HCT116 (cell line): ENCODE measurements at places on chromosomes 3 and 15. TPM values are rescaled to one million over a fixed set of nuclear protein-coding genes. Genes with fewer than 3 reads are reported as not detected.

GRCh38 chr3:62361824-62362223, 11.5 kb downstream of the FEZF2 start:
- peak; percentile 3 for DNase-seq

DNA sequence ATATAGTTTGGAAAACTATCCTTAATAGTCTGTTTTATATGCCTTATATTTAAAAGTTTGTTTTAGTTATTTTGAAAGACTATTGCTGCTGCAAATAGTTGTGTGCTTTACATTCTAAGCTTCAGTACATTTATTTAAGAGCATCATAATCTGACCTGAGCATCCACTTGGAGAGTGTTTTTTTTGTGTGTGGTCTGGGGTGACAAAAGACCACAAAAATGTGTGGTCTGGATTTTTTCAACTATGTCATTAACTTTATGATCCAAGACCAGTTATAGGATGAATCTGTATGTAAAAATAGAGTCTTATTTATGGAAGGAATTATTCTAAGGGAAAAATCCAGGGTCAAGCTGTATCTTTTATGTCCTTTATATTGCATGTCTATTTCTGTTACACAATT, 77.4 kb downstream of the SLTM start:
- no peak for DNase-seq

DNA sequence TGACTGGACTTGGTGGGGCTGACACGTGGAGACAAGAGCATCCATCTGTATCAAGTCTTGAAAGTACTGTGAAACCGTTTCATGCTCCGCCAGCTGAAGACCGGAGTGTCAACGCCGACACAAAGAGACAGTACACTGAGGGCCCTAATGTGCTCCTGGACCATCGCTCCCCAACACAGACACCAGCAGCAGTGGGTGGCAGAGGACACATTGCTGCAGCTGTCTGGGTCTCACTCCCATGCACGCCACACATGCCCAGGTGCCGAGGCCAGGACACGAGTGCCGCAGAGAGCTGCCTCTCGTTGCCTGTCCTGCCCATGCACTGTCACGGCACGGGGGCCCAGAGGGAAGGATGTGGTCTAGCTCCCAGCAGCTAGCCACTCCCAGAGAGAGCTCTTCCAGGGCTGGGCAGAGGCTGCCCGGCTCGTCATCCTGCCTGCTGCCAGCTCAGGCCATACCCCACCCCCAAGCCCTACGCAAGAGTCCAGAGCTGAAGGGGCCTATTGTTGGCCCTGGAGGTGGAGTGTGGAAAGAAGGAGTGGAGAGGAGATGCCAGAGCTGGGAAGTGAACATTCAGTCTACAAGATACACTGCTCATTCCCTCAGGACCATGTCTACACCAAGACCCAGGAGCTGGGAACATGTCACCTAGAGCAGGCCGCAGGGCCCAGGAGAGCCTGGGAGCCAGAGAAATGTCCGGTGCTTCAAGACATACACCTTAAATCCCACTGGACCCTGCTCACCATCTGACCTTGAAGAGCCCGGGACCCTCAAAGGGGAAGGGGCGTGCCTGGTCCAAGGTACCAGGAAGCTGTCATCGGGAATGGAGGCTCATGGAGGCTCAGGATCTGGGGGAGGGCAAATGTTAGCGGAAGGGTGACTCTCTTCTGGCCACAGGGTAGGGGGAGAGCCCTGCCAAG, 7.7 kb downstream of the TNK2 start:
- no peak for DNase-seq

DNA sequence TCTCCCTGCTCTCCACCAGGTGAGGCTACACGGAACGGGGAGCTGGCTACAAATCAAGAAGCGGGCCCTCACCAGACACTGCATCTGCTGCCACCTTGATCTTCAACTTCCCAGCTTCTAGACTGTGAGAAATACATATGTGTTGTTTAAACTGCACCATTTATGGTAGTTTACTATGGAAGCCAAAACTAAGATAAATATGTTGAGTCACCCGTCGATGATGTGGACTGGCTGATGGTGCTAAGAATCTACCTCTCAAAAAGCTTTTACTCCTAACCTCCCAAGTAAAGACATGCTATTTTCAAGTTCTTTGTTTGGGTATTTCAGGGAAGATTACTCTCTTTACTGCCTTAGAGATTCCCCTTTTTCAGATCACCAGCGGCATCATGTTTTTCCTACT, 110.9 kb downstream of the VGLL3 start:
- DNase-seq = no peak

- no peak for DNase-seq
Measured at GRCh38 chr15:96358821-96359615, 28.5 kb downstream of the NR2F2 start.

DNA sequence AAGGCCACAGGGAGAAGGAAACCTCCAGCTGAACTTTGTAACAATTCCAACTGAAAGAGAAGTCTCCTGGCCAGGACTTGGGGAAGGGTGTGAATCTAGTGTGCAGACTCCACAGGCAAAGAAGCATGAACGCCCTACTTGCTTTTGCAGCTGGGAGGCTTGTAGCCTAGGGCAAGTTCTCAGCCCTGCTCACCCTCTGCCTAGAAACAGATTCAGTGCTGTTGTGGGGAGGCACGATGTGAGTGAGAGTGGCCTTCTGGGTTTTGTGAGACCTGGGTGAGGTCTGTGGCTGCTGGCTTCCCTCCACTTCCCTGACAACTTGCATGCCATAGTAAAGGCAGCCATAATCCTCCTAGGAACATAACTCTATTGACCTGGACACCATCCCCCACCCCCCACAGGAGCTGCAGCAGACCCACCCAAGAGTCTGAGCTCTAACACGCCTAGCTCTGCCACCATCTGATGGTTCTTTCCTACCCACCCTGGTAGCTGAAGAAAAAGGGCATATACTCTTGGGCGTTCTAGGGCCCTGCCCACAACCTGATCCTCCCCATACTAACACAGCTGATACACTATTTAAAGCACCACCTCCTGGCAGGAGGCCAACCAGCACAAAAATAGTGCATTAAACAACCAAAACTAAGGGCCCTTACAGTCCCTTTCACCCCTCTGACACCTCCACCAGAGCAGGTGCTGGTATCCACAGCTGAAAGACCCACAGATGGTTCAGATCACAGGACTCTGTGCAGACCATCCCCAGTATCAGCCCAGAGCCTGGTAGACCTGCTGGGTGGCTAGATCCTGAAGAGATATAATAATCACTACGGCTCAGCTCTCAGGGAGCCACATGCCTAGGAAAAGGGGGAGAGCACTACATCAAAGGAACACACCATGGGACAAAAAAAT, 426.5 kb downstream of the IGSF11 start:
- no peak for DNase-seq

- peak; percentile 47 for DNase-seq
Measured at GRCh38 chr15:85318048-85318731, 62.2 kb upstream of the AKAP13 start.

GATM gene
- 3.1 TPM for total RNA-seq

GRCh38 chr3:50340448-50341329, at the start of gene RASSF1:
Gene RASSF1 (minus strand): TSS chr3:50340836. CDS start chr3:50340805, 31 bp downstream.
- no peak for DNase-seq

DNA sequence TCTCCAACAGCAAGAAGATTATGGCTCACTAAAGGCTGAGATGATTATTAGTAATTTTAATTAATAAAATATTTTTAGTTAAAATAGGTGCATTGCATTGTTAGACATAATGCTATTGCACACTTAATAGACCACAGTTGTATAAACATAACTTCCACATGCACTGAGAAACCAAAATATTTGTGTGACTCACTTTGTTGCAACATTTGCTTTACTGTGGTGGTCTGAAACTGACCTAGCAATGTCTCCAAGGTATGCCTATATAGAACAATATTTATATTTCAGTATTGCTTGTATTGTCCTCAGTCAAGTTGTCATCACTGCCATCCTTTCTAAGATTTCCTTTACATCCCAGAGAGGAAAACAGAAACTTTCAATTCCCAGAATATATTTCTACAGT, 1215.2 kb downstream of the SI start:
- no peak for DNase-seq
